ENCODE measurements at places on chromosomes 16 and 17.
A peak's percentile ranks its signal among the peaks of the same experiment; 100 is the strongest.

GRCh38 chr17:75776386-75777295 lies 8.0 kb upstream of the UNK start:
- no peak for DNase-seq

- DNase-seq = no peak
These were observed 26.9 kb downstream of the CPSF4L start for GRCh38 chr17:73234736-73235135.

DNA sequence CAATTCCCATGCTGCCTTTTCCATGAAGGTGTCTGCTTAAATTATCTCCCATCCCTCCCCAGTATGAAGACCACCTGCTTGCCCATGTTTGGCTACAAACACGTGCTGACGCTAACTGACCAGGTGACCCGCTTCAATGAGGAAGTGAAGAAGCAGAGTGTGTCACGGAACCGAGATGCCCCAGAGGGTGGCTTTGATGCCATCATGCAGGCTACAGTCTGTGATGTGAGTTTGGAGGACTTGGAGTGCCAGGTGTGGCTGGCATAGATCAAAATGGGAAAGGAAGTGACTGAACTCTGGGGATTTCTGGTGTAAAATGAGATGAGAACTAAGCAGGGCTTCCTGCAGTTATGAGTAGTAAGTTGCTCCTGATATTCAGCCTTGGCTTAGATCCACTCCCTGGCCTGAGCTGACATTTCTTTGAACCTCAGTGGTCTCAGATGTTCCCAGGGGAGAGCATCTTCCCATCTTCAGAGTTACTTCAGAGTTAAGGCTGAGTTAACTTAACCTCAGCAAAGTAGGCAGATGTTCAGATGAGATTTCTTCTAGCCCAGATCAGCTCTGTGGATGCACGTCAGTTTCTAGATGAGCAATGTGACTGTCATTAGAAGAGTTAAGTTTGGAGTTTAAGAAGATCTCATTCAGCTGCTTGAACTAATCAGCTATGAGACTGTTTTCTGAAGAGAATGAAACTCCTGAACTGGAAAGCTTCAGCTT lies 32.7 kb downstream of the ITGB3 start:
- no peak for DNase-seq

GRCh38 chr16:29806099-29806579 lies at the start of gene MAZ:
MAZ (plus strand) TSS chr16:29806529; CDS start chr16:29806702, 173 bp downstream.
- peak; percentile 84 for DNase-seq

DNA sequence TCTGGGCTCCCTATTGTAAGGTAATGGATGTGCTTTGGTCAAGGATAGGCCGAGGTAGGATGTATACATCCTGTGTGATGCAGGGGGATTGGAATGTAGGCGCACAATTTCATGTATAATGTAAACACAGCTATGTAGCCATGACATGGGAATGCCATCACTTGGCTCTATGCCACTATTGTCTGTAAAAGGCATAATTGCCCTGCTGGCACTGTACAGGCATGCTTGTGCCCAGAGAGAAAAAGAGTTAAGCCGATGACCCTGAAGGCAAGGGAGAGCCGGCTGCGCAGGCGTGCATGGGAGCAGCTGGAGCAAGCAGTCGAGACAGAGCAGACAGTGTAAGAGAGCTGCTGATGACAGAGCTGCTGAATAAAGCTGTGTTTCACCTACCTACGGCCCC lies 212.5 kb upstream of the CPHXL start:
- DNase-seq = no peak

DNA sequence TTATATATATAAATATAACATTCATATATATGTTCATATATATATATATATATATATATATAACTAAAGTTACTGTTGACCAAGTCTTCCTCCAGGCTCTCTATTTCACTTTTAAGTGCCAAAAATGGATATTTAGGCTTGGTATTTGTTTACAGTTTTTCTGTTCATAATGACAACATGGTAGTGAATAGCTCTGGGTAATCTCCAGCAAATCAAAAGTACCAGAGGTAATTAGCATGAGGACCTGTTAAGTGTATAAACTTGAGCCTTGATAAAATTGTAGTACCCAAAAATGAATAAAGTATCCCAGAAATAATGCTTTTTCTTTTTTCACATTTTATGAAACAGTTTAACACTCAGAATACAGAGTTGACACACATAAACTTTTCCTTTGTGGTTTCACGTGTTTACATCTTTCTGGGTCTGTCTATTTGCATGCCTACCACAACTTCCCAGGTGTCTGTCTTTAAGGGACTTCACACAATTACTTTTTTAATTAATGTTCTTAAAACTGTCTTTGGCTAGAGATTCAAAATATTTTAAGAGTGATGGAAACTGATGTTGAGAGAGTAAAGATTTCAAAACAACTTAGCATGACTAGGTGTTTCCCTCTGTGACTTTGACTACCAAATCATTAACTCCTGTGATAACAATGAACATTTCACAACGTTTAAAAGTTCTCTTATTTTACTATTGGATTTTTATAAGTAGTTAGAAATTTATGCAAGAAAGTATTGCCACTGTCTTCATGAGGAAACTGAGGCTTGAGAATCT lies 47.9 kb downstream of the RABEP1 start:
- DNase-seq = no peak

DNA sequence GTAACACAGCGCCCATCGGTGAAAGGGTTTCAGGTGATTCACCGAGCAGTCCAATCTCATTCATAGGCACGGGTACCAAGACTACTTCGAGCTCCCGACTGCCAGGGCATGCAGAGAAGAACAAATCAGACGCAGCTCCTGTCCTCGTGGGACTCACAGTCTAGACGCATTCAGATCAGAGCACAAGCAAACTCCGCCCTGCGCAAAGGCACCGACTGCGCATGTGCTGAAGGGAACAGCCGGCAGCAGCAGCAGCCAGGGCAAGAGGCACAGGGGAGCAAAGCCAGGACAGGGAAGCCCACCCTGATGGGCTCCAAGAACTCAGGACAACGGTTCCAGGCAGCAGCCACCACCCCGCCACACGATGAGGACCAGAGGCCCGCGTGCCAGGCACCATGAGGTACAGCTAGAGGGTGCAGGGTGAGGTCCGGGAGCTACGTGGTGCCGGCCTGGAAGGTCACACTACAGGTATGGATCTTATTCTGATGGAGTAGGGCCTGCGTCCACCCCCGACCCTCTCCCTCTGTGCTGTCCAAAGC lies 315.7 kb downstream of the FOXL1 start:
- no peak for DNase-seq

- no peak for DNase-seq
These were observed 1.1 kb downstream of the CREBBP start for GRCh38 chr16:3879258-3879886.

DNA sequence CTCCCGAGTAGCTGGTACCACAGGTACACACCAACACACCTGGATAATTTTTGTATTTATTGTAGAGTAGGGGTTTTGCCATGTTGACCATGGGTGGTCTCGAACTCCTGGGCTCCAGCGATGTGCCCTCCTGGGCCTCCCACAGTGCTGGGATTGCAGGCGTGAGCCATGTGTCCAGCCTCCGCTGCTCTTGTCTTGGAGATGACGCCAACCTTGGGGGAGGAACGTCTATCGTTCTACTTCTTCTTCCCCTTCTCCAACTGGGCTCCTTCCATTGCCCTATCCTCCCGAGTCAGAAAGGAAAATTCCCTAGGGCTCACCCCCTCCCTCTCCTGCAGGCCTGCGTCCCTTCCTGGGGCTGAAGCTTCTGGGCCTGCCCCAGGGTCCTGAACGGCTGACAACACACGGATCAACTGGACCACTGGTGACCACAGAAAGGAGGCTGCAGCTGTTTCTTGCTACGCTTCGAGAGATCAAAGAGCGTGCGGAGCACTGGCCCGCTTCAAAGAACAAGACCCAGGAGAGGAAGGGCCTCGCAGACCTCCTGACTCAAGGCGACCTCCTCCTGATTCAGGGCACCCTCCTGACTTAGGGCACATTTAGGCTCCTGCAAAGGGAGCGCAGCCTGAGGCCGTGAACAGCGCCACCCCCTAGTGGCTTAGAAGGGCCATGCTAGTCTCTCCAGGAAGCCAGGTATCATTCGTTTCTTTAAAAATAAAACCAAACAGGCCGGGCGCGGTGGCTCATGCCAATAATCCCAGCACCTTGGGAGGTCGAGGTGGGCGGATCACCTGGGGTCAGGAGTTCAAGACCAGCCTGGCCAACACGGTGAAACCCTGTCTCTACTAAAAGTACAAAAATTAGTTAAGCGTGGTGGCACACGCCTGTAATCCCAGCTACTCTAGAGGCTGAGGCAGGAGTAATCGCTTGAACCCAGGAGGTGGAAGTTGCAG lies 48.5 kb upstream of the HELZ start:
- no peak for DNase-seq

DNA sequence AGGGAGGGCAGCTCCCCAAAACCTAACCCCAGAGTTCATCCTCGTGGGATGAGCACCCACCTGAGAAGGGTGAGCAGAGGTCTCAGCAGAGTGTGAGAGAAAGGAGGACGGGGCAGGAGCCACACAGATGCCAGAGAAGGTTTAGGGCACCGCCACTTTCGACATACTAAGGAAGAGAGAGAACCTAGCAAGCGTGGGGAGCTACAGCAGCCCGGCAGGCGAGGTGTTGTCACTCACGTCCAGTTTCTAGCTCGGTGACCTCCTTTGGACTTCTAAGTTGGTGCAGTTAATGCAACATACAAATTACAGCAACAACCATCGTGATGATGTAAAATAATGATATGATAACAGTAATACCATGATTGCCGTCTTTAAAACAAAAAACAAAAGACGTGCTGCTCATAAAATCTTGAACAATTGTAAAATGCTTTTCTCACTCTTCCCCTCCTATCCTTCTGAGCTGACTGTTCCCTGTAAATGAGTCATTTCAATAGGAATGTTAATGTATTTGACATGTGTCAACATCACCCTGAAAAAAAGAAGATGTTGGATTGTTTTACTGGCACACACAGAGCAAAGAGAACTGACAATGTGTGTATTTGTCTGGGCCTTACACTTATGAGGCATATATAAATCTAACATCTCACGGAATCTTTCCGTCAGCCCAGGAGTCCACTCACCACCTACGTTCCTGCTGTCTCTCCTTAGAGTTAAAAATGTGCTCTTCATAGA lies 158.2 kb upstream of the MAF start:
- DNase-seq = no peak

DNA sequence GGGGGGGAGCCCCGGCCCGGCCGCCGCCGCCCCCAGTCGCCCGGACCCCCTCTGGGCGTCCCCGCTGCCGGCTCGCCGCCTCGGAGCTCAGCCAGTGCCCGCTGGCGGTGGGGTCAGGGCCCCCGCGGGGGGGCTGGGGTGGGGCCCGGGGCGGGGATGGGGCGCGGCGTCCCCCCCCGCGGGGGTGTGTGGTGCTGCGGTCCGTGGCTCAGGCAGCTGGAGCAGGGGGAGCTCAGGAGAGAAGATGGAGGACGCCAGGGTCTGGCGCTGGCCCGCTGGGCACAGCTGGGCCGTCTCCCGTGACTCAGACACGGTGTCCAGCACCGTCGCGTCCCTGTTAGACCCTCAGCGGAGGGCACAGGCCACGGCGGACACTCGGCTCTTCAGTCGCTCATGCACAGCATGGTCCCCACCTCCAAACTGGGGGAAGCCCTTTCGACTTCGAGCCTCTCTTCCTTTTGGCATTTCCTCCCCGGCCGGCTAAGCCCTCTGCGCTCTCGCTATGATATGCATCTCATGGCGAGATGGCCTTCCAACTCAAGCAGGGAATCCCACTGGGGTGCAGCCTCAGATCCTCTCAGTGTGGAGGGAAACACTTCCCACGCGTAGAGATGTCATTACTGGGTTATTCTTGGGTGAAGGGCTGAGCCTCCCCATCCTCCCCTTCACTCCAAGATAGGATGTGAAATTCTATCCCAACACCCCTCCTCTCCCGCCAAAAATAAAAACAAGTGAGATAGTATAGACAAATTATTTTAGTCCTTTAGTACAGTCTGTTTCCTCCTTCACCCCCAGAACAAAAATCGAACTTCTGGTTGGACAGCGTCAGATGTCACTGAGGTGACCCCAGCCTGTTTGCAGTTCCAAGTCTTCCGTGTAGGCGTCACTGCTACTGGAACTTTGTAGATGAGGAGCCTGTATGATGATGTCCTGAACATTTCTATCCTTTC lies 522 bp upstream of the VEZF1 start:
- DNase-seq = no peak

DNA sequence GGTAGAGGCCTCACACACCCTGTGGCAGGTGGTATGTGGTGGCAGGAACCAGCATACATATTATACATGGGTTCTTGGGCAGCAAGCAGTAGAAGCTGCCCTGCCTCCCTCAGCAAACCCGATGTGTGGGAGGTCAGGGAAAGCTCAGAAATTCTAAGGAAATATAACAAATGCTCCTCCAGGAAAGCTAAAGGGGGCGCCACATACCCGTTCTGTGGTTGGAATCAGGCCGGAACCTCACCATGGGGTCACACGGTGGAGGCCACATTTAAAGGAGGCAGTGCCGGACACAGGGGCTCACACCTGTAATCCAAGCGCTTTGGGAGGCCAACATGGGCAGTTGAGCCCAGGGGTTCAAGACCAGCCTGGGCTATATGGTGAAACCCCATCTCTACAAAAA lies 12.4 kb upstream of the KATNB1 start:
- no peak for DNase-seq

- DNase-seq = no peak
These were observed 4.0 kb downstream of the BAIAP3 start for GRCh38 chr16:1337486-1337885.

GRCh38 chr16:15907863-15908478 lies 19.6 kb upstream of the CEP20 start:
- DNase-seq = peak; percentile 60

DNA sequence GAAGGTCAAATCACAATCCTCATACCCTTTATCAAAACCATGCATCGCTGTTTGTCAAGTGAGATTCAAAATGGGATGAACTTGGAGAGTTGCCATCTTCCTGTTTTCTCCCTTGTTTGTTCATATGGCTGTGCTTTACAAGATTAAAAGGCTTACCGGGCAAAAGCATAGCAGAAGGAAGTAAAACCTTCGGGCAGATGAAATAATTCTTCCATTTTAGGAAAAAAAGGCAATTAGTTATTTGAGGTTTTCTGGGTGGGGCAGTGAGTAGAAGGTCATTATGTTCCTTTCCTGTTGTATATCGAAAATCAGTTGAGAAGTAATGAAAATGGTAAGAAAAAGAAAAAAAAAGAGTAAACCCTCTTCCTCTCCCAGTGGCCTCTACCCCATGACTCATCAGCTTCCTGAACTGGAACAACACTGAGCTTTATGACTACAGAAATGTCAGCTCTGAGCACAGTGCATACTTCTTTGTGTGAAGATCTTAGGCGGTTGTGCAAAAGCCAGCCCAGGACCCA lies 369.2 kb downstream of the CDH13 start:
- no peak for DNase-seq

GRCh38 chr17:53141280-53141679 lies 681.4 kb upstream of the KIF2B start:
- DNase-seq = no peak
